NCI-H2171 (cell line): ENCODE measurements at places on chromosomes 11 and 22.

DNA sequence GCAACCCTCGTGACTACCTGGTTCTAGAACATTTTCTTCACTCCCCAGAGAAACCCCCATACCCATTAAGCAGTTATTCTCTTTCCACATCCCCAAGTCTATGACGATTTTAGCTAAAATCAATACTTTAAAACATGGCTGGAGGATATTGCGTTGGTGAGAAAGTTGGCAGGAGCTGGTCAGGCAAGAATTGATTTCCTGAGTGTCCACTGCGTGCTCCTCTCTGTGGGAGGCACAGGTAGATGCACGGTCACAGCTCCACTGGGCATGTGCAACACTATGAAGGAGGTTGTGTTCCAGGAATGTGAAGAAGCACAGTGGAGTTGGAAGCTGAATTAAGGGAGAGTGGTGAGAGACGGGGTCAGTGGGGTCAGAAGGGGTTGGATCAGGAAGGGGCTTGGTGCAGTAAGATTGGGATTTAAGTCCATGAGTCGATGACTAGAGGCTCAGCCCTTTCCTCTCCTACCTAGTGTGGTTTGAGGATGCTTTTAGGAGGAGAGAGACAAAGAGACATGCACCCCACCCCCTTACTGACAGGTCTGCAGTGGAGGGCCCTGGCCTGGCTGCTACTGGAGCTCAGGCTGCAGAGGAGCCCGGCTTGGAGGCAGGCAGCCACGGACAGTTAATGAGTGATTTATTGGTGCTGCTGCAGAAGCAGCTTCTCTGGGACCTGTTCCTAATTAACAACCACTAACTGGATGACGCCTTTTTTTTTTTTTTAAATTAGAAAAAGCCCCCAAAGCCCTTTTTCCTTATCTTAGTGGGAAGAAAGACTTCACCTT, 395.6 kb downstream of the TENM4 start:
- DNase-seq: no peak

- no peak for DNase-seq
These were observed 13.5 kb upstream of the TMA7B start for GRCh38 chr22:39946503-39947219.

DNA sequence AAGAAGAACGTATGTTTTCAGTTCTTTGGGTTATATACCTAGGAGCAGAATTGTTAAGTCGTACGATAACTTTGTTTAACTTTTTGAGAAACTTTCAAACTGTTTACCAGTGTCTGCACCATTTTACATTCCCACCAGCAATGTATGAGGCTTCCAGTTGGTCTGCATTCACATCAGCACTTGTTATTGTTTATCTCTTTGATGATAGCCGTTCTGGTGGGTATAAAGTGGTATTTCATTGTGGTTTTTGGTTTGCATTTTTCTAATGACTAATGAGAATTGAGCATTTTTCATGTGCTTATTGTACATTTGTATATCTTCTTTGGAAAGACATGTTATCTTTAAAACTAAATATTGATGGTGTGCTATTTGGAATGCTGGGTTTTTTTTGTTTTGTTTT, 59.8 kb downstream of the KDM2A start:
- no peak for DNase-seq

DNA sequence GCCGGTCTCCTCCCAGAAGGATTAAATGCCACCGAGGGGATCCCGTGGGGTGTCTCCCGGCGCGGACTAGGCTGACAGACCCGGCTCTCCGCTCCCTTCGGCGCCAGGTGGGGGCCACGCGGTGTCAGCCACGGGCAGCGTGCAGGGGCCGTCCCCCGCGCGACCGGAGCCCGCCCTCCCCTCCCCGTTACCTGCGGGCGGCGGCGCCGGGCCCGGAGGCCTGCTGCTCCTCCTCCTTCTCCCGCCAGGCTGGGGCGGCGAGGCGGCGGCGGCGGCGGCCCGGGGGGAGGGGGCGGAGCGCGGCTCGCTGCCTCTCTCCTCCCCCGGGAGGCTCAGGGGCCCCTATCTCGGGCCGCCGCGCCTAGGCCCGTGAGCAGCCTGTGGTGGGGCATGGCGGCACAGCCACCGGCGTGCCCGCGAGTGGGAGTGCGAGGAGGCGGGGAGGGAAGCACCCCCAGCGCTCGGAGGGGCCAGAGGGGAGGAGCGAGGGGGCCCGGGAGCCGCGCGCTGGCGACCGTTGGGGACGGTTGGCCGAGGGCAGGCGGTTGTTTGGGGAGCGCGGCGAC, 450 bp downstream of the ZBTB44 start:
- peak; percentile 61 for DNase-seq

GRCh38 chr11:133955081-133955891, 1.5 kb downstream of the IGSF9B start:
- no peak for DNase-seq

DNA sequence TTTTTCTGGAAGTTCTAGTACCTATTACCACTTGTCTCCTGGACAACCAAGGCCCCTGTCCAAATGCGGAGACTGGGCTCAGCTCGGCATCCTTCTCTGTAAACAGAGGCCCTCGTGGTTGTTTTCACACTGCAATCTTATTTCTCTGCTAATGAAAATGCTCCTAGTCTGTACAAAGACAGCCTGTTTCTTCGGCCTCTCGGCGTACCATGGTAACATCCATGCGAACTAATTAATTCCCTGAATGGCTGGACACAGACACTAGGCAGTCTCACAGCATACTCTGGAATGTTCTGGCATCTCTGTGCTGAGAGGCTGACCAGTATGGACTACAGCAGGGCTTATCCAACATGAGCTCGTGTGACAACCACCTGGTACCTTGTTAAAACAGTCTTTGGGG, 5.7 kb downstream of the POLR3H start:
- DNase-seq: no peak

DNA sequence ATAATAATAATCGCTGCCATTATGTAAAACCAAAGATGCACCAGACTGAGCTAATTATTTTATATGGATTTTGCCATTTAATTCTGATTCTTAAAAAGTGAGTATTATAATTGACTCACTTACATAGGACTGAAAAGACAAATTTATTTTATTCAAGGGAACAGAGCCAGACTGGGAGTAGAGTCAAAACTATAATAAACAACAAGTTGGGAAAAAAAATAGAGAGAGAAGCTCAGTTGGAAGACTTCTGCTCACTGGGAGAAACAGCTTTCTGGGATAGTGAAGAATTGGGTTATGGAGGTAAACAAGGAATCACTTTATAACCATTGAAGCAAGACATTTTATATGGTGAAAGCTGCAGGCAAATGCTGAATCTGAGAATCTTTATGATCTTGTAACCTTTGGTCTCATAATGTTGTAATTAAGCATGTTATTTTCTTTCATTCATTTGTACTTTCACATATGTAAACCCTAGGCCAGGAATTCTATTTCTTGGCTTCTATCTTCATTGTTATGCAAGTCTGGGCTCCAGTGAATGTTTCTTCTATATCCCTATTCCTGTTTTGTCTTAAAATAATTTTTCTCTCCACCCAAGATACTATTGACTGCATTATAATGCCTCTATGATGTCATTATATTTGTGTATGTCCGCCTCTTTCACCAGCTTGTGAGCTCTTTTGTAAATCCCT, 725.3 kb upstream of the CCDC179 start:
- no peak for DNase-seq

GRCh38 chr11:10550503-10551289, 9.7 kb upstream of the RNF141 start:
- DNase-seq: no peak

GRCh38 chr11:124646148-124646547, 23.5 kb downstream of the TBRG1 start:
- no peak for DNase-seq

GRCh38 chr22:16915701-16916100, 90.5 kb upstream of the XKR3 start:
- no peak for DNase-seq

DNA sequence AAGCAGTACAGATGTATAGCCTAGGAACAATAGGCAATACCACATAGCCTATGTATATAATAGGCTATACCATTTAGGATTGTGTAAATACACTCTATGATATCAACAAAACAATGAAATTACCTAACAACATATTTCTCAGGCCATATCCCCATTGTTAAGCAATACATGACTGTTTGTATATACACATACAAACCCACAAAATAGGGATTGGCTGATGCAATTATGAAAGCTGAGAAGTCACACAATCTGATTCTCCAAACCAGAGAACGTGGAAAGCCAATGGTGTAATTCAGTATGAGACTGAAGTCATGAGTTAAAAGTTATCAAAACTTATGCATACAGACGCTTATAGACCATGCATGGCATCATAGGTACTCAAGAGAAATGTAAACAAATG, 700.1 kb upstream of the RAG2 start:
- DNase-seq: no peak

- no peak for DNase-seq
These were observed 48.9 kb downstream of the ARHGEF12 start for GRCh38 chr11:120385110-120385509.

GRCh38 chr11:24233041-24233440, 263.8 kb upstream of the LUZP2 start:
- no peak for DNase-seq

- DNase-seq: peak; percentile 26
These were observed 15.5 kb upstream of the TSPAN18 start for GRCh38 chr11:44711113-44711786.

- no peak for DNase-seq
These were observed 92.7 kb downstream of the SGSM3 start for GRCh38 chr22:40463017-40463631.

DNA sequence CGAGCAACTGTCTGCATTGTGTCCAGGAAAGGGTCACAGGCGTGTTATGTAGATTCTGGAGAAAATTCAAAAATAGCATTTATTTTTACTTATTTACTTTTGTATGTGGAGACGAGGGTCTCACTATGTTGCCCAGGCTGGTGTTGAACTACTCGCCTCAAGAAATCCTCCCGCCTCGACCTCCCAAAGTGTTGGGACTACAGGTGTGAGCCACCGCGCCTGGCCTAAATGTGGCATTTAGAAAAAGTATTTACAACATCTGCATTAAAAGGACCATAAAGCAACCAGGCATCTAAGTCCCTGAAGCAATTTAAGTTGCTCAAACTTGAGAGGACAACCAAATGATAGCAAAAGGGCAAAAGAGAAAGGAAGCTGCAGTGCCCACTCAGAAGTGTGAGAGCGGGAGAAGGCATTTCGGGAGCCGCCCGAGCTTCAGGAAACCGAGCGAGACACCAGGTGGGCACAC, 595 bp downstream of the TRIM66 start:
- peak; percentile 28 for DNase-seq

GRCh38 chr22:45226503-45227186, 14.0 kb downstream of the KIAA0930 start:
- no peak for DNase-seq

GRCh38 chr22:50236731-50237409, 8.0 kb downstream of the TUBGCP6 start:
- DNase-seq: no peak

- DNase-seq: no peak
These were observed 25.7 kb downstream of the TSPAN4 start for GRCh38 chr11:868394-868793.

DNA sequence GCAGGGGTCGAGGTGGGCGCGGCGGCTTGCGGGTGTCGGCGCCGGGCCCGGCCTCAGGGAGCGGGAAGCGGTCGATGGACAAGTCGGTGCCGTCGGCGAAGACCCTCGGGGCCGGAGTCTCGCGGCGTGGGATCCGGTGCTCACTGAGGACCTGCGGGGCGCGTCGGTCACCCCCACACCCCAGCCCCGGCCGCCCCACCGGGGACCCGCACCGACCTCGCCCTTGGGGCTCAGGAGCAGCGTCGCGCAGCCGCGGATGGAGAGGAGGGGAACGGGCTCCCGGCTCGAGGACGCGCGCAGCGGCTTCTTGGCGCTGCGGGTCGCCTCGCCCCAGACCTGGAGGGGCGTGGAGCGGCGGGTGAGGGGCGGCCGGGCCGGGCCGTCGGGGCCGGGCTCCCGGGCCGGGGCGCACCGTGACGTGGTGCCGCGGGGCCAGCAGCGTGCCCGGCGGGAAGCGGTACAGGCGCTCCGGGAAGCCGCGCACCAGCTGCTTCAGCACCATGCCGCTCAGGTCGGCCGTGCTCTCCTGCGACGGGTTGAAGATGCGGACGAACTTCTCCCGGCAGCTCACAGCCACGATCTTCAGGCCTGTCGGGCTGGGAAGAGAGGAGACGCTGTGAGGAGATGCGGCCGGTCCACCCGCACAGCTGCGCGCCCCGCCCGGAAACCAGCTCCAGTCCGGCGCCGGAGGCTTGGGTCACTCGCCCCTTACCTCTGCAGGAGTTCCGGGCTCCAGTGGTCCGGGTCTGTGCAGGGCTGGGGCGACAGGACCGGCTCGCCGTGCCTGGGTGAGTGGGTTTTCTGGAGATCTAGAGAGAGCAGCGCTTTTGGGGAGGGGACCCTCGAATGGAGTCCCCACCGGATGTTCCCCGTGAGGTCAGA, 4.5 kb downstream of the LMNTD2 start:
- no peak for DNase-seq

DNA sequence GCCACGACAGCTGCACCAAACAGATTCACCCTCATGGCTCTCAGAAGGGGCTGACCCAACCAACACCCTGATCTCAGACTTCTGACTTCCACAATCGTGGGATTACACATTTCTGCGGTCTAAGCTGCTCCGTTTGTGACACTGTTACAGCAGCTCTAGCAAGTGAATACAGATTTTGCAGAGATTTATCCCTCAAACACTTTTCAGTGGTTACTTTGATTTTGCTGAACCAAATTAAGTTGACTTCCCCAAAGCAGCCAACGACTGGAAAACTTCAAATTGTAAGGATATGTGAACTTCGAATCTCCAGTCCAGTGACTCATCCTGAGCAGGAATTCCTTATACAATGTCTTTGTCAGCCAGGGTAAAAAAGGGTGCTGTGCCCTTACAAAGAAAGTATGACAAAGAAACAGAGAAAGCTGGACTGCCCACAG, 14.8 kb upstream of the INCENP start:
- no peak for DNase-seq

DNA sequence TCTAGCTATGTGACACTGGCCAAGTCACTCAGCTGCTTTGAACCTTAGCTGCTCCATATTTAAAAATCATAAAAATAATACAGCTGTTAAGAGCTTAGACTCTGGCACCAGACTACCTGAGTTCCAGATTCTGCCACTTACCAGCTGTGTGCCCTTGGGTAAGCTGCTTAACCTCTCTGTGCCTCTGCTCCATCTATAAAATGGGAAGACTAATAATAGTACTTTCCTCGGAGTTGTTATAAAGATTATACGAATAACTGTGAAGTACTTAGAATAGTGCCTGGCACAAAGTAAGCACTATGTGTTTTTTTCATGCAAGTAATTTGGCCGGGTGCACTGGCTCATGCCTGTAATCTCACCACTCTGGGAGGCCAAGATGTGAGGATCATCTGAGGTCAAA, 1.4 kb downstream of the HDHD5 start:
- no peak for DNase-seq
